ENCODE measurements at places on chromosomes 3 and 15.

DNA sequence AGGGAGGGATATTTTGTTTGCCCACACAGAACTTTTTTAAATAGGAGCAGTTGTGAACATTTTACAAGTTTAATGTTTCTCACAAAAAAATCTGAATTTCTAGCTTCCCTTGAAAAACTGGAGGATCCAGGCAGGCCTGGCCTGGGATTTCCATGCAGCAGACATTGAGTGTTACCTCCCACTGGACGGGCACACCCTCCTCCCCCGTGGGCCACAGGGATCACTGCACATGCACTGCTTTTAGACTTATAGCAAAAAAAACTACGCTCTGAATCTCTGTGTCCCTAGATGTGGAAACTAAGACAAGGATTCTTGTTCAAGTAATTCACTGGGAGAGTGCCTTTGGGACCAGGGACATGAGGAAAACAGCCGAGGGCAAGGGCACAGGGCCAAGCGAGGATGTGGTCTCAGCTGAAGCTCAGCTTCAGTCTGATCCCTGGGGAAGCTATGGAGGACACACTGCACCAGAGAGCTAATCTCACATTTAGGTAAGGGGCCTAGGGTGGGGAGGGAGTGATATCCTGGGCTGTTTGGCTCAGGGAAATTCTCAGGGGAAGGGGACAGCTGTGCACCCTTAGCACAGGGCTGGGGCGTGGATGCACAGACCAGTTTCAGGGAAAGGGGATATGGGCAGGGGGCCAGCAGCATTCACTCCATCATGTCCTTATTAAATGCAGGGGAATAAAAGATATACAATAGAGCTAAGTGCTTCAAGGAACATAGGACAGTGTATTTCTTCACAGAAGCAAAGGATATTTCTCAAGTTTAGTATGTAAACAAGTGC is 46.0 kb downstream of the FSIP1 start:
- DNase-seq, result no peak

GRCh38 chr15:58479941-58480340 is 48.1 kb downstream of the LIPC start:
- DNase-seq, result no peak

GRCh38 chr15:27328608-27329007 is 357.6 kb downstream of the GABRG3 start:
- no peak for DNase-seq

DNA sequence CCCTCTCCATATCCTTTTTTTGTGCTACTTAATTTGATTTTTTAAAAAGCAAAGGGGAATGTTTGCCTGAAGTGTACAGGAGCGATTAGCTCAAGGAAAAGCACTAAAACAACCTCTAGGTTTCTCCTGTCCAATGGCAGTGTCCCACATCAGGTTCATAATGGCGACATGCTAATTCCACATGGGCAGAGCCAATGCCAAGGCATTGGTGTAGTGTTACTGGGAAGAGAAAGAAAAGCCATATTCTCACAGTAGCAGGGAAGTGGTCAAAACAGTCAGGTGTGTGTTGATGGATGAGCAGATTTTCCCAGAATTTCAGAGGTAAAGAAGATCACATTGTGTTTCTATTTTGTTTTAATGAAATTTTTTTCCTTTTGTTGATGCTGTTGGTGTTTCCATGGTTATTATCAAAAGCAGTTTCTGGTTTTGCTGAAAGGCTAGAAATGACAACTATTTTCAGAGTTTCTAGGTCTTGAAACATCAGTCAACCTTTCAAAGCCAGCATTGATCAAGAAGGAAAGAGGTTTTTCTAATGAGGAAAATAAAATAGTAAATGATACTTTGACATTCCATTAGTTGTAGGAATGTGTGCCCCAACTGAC is 65.2 kb downstream of the FNDC3B start:
- no peak for DNase-seq

- DNase-seq, result no peak
Observed at GRCh38 chr3:160174621-160175020, 50.6 kb upstream of the C3orf80 start.

DNA sequence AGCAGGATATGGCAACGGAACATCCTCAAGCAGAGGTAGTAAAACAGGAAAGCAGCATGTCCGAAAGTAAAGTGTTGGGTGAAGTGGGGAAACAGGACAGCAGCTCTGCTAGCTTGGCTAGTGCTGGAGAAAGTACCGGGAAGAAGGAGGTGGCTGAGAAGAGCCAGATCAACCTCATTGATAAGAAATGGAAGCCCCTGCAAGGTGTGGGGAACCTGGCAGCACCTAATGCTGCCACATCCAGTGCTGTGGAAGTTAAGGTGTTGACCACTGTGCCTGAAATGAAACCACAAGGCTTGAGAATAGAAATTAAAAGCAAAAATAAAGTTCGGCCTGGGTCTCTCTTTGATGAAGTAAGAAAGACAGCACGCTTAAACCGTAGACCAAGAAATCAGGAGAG is 14.3 kb upstream of the ZBTB47 start:
- DNase-seq, result no peak

GRCh38 chr15:85750319-85751290 is 44.1 kb downstream of the KLHL25 start:
- no peak for DNase-seq

DNA sequence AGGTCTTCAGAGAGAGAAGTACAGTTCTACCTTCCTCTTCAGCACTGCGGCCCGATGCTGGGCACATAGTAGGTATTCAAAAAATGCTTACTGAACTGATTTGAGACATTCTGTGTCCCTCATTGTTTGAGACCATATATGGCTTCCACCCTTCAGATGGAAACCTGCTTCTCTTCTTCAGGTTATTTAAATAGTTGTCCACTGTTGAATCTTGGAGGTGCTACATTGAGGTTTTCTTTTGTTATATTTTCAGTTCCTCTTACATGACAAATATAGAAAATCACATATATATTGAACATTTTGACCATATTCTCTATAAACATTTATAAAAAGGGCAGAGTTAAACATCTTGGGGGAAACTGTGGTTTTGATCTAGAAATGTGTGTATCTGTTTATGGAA is 200.2 kb upstream of the LRRC3B start:
- DNase-seq, result no peak

- DNase-seq, result peak; percentile 78
Observed at GRCh38 chr3:58307639-58308215, 1.4 kb downstream of the HTD2 start.

- peak; percentile 40 for DNase-seq
Observed at GRCh38 chr3:189727898-189728297, 96.7 kb downstream of the TP63 start.

DNA sequence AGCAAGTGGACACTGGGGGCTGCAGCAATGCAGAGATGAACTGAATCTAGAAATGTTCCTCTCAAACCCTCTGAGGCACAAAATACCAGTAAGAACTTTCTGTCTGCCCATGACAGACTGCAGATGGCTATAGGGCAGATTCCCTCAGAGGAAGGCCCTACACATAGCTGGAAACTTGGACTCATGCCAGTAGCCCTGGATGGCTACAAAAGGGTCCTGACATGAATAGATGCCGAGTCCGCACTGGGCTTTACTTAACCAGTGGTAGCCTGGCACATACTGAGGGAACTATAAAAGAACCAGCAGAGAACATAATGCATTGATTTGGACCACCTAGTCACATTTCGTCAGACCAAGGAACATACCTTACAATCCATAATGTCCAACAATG is 66.7 kb downstream of the C3orf80 start:
- DNase-seq, result no peak

DNA sequence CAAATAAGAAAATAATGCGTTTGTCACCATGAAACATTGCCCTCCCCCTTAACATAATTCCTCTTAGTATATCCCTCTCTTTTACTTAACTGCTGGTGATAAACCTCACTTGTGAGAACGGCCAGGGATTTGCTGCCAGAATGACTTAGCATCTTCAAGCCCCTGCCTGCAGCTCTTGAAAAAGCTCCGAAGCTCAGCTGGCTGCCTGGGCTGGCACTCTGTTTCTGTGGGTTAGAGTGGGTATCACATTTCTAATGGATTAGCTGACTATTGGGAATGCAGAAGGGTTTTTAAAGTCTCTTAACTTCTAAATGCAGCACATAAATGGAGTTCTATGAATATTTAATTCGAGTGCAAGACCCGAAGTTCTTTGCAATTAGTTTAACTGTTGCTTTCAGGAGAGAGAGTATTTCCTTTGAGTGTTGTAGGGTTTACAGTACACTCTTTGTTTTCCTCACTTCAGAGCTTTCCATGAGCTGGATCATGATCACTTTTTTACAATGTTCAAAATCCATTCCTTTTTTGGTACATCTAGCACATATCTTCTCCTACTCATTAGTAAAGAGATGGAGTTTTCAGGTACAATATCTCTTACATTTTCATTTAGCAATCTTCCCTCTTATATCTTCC is 124.7 kb upstream of the RBMS3 start:
- no peak for DNase-seq

DNA sequence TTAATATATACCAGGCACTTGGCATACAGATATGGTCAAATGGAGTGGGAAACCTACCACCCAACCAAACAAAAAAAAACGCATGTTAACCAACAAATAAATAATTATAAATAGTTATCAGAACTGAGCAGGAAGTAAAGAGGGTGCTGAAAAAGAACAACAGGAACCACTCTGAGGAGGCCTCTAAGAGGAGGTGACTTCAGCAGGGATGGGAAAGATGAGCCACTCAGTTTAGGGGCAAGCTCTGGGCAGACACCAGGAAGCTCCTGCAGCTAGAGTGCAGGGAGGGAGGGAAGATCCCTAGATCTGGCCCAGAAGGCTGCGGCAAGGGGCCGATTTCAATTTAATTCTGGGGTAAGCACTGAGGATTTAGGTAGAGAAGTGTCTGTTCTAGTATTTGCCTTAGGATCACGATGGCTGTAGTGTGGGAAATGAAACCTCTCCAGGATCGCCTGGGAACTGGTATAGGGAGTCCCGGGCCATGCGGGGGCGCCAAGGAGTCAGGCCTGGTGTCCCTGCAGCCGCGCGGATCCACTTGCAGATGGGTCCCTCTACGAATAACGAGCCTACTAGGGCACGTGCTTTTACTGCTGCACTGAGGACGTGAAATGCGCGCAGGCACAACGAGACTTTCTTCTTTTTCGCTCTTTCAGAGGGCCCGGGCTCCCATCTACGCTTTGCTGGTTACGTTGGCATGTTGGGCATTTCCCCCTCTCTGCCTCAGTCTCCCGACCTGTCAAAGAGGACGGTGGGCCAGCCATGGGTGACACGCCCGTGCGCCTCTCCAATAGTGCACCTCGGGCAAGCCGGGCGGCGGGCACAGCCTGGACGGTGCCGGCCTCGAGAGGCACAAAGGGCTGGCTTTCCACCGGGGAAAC is 1.5 kb upstream of the LIMD1 start:
- peak; percentile 95 for DNase-seq

GRCh38 chr15:90914305-90915080 is 11.4 kb downstream of the MAN2A2 start:
- DNase-seq, result no peak

- no peak for DNase-seq
Observed at GRCh38 chr3:178078953-178079352, 457.3 kb upstream of the KCNMB2 start.

DNA sequence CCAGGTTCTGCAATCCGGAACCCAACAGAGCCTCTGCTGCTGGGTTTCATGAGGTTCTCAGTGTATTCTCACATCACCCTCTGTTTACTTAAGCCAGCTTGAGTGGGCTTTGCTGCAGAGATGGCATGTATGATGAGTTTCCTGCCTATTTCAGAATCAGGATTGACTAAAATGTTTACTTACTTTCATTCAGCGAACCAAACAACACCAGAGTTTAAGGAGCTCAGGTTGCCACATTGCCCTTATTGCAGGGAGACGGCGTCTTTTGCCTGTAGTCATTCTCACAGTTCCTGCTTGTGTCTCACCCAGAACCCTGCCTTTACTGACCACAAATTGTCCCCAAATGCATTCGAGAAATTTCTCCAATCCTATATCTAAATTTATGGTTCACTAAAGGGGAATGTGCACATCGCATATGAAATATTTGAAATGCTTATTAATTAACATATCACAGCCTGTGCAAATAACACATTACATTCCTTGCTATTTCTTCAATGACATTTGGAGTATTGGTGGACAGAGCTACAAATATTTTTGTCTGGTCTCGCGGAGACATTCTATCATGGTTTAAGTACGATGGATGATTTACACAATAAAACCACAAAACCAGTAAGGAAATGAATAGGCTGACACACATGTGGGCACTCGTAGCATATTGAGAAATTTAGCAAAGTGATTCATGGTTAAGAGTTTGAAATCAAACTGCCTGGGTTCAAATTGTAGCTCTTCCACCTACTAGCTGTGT is 377.2 kb upstream of the CFAP20DC start:
- peak; percentile 26 for DNase-seq

DNA sequence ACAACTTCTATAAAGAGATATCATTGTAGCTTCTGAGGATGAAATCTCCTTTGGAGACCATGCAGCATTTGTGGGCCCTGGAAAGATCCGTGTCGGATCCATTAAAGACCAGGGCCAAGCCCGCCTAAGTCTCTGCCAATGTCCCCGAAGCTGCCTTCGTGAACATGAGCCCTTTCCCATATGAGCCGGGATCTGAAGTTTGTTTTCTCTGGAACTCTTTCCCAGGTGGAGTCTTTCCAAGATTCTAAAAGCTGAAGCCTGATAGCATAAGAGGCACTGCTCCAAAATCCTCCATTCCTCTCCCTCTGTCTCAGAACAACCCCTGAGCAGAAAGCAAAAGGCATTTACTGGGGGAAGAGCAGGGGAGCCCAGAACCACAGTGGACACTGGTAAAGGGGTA is 274.6 kb downstream of the NTRK3 start:
- no peak for DNase-seq

GRCh38 chr15:99180086-99180963 is 69.1 kb downstream of the TTC23 start:
- no peak for DNase-seq

DNA sequence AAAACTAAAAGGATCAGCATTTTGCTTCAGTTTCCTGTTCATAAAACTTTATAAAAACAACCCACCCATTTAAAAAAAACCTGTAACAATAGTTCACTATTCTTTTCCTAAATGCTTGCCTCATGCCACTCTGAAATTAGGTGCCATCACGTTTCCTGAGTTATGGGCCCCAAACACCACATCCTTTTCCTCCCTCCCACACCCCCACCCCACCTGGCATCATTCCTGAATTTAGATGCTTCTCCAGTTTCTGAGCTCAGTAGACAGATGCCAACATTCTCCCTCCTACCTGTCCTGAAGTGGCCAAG is 11.9 kb upstream of the ARHGEF3 start:
- DNase-seq, result no peak

DNA sequence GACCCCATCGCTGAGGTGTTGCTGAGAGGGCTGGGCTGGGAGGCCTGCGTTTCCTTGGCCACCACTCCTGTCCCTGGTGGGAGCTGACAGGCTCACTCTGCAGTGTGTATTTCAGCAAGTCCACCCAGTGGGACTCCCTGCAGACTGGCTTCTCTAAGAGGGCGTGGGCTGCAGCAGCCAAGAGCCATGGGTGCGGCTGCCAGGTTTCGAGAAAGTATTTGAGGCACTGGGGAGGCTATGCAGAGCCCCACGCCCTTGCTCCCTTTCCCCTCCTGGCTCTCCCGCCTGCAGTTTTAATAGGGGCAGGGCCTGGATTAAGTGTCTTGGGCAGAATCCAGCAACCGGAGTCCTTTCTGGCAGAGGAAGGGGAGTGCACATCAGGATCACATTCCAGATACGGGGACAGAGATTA is 242.1 kb downstream of the THSD4 start:
- DNase-seq, result no peak

All from ELR (cell line).